SK-N-SH (cell line): ENCODE measurements at places on chromosomes 7 and 10.

DNA sequence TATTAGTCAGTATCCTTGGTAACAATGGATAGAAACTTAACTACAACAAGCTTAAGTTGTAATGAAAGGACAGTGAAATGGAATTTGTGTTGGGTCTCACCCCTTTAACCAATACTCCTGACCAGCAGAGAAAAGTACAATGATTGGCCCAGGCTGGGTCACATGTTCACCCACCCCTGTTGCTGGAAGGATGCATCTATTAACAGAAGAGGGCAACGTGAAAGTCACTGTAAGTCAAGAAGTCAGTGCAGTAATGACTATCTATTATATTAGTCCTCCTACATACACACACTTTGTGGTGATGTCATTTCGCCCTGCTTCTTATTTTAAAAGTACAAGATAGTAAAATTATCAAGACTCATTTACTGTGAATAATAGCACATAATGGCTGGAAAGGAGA is 16.2 kb downstream of the PNLIPRP2 start:
- DNase-seq, result no peak

GRCh38 chr7:152894295-152895170 is 135.0 kb downstream of the ACTR3B start:
- peak; percentile 97 for DNase-seq

DNA sequence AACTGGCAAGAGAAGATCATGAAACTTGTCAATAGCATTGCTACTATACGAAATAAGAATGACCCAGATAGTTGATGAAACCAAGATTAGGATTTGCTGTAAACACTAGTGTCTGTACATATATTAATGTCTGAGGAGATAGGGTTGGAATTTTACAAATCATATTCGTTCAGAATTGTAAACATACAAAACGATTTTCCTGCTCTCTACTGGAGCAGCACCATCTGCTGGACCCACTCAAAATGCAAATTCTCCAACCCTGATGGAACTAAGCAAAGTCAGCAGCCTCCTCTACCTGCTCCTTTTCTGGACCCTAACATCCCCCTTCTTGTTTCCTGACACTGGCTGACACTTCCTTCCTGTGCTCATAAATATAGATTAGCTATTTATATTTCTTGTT is 29.4 kb upstream of the SGMS1 start:
- peak; percentile 22 for DNase-seq

DNA sequence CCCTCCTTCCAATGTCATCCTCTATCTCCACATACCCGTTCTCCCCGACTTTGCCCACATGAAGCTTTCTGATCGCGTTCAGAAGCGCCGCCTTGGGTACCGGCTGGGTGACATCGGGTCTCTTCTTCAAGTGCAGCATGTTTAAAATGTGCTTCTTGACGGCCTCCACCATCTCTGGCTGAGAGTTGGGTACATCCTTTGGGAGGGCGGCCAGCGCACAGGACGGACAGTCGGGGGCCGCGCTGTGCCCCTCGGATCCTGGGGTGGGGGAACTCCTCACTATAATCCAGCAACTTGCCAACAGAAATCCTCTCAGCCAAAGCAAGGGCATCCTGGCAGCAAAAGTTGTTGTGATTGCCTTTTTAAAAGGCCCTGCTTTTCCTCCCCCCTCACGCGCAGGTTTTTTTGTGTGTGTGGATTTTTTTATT is 2.8 kb downstream of the INHBA start:
- DNase-seq, result no peak

- DNase-seq, result no peak
These were observed 47.2 kb downstream of the DNAJC12 start for GRCh38 chr10:67790534-67791408.

GRCh38 chr10:63430091-63430998 is 35.4 kb downstream of the JMJD1C start:
- DNase-seq, result peak; percentile 31

DNA sequence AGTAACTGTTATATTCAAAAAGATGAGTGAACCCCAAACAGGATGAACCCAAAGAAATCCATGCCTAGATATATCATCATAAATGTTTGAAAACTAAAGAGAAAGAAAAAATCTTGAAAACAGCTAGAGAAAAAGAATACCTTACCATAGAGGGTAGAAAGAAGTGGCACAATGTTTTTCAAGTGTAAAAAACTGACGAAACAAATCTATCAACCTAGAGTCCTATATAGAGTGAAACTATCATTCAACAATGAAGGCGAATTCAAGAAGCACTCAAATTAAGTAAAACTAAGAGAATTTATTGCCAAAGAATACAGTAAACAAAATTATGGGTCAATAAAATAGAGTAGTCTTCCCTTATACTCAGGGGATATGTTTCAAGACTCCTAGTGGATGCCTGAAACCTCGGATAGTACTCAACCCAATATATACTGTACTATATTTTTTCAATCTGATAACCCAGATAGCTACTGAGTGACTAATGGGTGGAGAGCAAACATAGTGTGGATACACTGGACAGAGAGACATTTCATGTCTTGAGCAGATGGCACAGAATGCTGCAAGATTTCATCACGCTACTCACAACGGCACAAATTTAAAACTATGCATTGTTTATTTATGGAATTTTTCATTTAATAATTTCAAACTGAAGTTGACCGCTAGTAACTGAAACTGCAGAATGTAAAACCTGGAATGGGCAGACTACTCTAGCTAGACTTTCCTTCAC is 52.6 kb upstream of the TMEM106B start:
- DNase-seq, result no peak

- no peak for DNase-seq
These were observed 90.2 kb upstream of the AGBL3 start for GRCh38 chr7:134896073-134896472.

DNA sequence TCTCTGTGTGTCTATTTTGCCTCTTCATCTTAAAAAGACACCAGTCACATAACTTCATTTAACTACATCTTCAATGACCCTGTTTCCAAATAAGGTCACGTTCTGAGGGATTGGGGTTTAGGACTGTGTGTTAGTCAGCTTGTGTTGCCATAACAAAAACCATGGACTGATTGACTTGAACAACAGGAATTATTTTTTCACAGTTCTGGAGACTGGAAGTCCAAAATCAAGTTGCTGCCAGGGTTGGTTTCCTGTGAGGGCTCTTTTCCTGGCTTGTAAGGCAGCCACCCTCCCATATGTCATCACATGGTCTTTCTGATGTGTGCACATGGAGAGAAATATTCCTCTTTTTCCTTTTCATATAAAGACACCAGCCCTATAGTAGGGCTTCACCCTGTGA is 55.3 kb downstream of the REEP3 start:
- DNase-seq, result no peak

DNA sequence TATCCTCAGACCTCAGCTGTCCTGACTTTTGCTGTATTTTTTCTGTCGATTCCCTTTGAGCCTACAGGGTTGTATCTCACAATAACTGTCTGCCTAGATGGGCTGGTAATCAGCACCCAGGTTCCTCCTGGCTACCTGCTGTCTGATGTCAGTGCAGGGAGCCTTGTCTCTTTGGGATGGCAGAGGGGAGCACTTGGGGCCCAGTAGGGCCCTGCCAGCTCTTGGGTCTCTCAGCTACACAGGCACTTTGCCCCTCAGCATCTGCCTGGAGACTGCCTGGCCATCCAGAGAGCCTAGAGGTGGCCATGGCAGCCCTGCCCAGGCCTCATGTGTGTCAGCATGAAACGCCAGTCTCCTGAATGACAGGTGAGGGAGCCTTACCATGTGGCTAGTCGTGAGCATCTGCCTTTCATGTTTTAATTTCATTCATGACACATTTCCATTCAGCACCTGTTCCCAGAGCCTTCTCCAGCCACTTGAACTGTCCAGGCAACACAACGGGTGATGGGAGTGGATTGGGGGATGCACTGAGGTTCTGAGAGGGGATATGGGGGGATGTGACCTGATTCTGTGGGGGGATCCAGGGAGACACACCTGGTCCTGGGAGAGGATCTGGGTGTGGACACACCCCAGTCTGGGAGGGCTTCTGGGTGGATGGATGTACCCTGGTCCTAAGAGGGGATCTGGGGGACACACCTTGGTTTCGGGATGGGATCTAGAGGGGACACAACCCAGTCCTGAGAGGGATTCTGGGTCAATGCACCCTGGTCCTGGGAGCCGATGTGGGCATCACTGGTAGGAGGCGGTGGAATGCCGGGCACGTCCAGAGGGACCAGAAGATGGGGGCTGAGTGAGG is 21.9 kb downstream of the ADCY1 start:
- no peak for DNase-seq

GRCh38 chr10:71432101-71432905 is 35.6 kb downstream of the CDH23 start:
- DNase-seq, result peak; percentile 5

GRCh38 chr10:43856299-43856698 is 207.6 kb upstream of the ZNF32 start:
- DNase-seq, result no peak

- peak; percentile 68 for DNase-seq
These were observed 47.7 kb downstream of the LYZL2 start for GRCh38 chr10:30581779-30582380.

DNA sequence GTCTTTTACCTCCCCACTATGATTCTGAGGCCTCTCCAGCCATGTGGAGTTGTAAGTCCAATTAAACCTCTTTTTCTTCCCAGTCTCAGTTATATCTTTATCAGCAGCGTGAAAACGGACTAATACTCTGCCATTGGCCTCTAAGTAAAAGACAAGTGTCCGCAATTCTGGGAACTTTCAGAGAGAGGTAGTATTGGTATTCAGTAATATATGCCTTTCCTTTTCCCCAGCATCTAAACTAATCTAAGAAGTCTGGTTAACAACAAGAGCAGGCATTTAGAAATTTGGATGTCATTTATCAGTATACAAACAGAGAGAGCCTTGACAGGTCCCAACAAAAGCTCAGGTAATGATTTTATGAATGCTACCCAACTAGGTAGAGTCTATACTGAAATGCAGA is 95.2 kb downstream of the ATE1 start:
- DNase-seq, result no peak

GRCh38 chr10:35208949-35209613 is 82.4 kb downstream of the CREM start:
- DNase-seq, result no peak

GRCh38 chr7:72152161-72153131 is 259.7 kb downstream of the CALN1 start:
- no peak for DNase-seq

- peak; percentile 10 for DNase-seq
These were observed 12.6 kb downstream of the TBATA start for GRCh38 chr10:70772627-70773026.

- no peak for DNase-seq
These were observed 45.9 kb upstream of the WDR11 start for GRCh38 chr10:120805014-120805812.

GRCh38 chr7:43869867-43870240 is 537 bp upstream of the MRPS24 start:
- no peak for DNase-seq

DNA sequence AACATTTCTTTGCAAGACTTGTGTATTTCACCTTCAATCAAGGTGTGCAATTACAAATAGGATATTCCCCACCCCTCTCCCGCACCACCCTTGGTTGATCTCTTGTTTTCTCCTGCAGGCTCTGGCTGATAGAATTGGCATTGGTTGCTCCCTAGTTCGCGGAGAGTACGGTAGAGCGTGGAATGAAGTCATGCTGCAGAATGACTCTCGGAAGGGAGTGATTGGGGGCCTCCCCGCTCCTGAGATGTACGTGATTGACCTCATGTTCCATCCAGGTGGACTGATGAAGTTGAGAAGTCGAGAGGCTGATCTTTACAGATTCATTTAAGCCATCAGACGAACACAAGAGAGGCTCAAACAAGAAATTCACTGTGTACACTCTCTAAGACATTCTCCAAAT is 58.2 kb upstream of the MSRB2 start:
- DNase-seq, result no peak

DNA sequence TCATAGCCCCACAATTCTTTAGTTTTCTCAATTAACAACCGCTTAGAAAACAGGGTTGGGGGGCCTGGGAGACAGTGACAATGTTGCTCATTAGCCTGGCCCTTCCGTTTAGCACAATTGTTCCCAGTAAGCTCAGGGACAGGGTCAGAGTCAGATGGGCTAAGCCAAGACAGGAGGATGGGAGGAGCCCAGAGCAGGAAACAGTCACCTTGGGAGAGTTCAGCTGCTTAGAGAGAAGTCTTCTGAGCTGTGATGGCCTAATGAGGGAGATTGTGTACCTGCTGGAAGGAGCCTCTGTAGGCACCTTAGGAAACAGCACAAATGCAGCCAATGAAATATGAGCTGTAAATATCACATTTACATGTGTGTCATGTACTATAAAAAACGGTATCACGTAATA is 35.9 kb downstream of the SVOPL start:
- DNase-seq, result no peak

DNA sequence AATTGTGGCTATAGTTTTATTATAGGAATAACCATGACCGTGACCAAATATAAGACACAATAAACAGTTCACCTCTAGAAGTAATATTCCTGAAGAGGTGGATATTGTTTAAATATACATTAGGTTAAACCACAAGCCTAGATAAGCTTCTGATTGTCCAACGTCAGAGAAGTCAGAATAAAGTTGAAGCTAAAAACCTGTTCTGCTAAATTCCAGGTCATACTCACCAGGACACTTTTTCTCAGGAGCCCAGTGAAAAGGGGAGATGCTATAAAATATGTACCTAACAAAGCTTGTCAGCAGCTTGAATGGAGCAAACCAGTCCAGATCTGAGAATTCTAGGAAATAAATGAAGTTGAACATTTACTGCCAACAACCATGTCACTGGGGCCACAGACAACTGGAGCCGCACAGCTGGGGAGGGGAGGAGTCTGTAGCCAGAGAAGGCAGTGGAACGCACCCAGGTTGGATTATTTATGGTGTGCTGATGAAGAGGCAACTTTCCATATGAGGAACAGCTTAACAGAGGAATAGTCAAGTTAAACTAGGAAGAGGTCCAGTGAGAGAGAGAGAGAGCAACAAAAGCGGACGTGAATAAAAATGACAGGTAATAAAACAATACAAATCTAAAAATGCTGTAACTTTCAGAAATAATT is 191.1 kb downstream of the ZNF438 start:
- no peak for DNase-seq

- no peak for DNase-seq
These were observed 679.6 kb downstream of the PARD3 start for GRCh38 chr10:34135515-34135914.

DNA sequence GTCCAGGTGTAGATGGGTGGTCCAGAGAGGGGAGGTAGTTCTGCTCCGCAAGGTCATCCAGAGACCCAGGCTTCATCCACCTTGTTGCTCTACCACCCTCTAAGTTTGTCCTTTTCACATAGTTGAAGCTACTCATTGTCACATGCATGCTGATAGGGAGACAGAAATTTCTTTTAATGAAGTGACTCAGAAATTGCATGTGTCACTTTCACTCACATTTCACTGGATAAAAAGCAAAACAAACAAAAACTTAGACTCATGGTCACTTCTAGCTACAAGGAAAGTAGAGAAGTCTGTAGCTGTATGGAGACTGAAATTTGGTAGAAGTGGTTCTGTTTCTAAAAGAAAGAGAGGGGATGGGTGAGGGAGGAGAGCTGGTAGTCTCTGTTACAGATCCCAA is 161.9 kb downstream of the SORCS3 start:
- no peak for DNase-seq

GRCh38 chr7:101605611-101606497 is 23.2 kb downstream of the MYL10 start:
- no peak for DNase-seq

GRCh38 chr10:89633484-89633883 is 11.6 kb downstream of the PANK1 start:
- no peak for DNase-seq
